Naive thymus-derived CD8-positive, alpha-beta T cell (primary cell): ENCODE measurements at places on chromosomes 5 and 9. TPM values are rescaled to one million over a fixed set of nuclear protein-coding genes. Genes with fewer than 3 reads are reported as not detected.

The FSTL4 gene
- total RNA-seq: 1.6 TPM

The SHC3 gene
- 0.42 TPM for total RNA-seq

The IFNA21 gene
- not detected for total RNA-seq

The QRFP gene
- total RNA-seq: not detected
